Dorsolateral prefrontal cortex (tissue), 122 donors: ENCODE measurements at places on chromosomes 5 and 9. TPM values are rescaled to one million over a fixed set of nuclear protein-coding genes. Genes with fewer than 3 reads are reported as not detected.

The PLPP7 gene
- total RNA-seq = 22.7 TPM

The SLC6A18 gene
- not detected for total RNA-seq

The INSL4 gene
- total RNA-seq = not detected

The NRARP gene
- total RNA-seq = 10.1 TPM

The SPAG8 gene
- 5.9 TPM for total RNA-seq

The LHX3 gene
- not detected for total RNA-seq
